ENCODE measurements at places on chromosomes 11 and 22.

DNA sequence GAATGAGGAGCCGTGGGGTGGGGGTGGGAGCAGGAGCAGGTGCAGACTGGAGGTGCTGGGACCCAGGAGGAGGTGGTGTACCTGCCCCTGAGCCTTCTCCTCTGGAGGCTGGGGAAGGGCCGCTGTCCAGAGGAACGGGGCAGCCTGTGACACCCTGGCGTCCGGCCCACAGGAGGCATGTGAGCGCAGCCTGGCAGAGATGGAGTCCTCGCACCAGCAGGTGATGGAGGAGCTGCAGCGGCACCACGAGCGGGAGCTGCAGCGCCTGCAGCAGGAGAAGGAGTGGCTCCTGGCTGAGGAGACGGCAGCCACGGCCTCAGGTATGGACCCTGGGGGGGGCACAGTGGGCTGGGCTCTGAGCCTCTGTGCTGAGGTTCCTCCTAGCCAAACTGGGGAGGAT, 42.2 kb upstream of the GCAT start:
- no peak for DNase-seq

DNA sequence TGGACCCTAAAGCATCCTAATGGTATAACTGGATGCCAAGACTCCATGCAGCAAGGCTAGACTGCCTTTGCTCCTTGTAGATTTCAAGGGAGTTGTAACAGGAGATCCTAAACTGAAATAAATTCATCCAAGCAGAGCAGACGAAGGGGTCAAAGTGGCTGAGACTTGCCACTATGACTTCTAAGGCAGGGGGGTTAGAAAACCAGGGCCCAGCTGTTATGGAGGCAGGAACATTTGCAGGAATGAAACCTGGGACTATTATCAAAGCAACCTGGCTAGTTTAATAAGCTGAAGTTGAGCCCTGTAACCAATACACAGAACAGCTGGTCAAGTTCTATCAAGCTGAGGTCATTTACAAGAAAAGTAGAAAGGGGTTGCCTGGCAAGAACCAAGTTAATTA, 122.2 kb upstream of the TRPC6 start:
- DNase-seq: no peak

GRCh38 chr11:126165311-126165720, 46.1 kb downstream of the RPUSD4 start:
- peak; percentile 97 for DNase-seq

GRCh38 chr22:44409211-44409973, 88.6 kb downstream of the RTL6 start:
- DNase-seq: no peak

DNA sequence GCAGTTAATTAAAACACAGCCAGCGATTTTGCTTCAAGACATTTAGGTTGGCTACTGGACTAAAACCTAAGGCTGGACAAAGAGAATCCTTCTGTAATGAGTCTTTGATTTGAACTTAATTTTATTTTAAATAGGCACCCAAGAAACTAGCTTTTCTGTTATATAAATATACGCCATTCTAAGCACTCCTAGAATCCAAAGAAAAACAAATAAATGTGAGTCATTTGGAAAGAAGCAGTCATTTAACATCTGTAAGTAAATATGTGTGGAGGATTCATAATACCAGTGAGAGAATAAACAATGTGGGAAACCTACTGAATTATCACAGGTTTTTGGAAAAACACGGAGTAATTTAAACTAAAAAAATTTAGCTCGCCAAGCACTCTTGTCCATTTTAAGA, 1.2 kb upstream of the TECTA start:
- DNase-seq: no peak

GRCh38 chr11:85826116-85826855, 15.3 kb upstream of the SYTL2 start:
- DNase-seq: peak; percentile 56

DNA sequence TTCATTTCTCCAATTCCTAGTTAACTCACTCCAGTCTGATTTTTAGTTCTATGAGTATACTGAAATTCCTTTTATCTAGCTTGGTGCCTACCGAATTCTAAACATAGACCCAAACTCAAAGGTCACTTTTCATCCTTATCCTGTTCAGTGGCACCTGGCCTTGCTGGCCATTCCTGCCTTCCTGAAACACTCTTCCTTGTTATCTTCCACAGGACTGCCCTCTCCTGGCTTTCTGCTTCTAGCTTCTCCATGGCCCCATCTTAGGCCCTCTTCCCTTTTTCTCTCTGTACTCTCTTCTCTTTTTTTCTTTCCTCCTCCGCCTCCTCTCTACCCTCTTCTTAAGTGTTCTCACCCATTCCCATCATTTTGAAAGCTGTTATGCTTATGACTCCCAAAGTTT, 87.3 kb downstream of the WNT11 start:
- DNase-seq: no peak

- DNase-seq: no peak
These were observed 4.2 kb upstream of the LIF start for GRCh38 chr22:30250661-30251267.

DNA sequence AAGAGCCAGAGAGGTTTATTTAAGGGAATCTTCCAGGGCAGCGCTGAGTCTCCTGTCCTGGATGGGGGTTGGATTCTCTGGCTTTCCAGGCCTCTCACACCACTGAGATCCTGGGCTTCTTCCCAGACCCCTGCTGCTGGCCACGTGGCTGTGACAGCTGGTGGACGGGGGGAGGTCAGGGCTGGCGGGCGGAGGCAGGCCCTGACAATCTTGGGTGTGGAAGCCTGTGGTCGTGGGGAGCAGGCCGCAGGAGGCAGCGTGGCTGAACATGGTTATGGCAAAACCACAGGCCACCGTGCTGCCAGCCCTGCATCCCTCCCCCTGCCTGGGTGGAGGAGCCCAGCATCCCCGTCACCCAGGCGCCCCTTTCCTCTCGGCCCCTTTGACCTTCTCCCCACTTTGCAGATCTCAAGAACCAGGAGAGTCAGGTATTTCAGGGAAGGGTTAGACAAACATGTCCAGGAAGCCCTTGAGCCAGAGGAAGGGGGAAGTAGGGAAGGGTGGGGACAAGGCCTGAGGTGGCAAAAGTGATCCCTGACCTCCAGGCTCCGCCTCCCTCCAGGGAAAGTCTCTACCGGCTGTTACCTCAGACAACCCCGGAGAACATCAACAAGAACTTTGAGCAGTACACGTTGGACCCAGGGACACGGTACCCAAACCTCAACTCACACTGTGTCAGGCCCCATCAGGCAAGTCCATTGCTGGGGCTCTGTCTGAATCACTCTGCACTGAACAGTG, 111.8 kb downstream of the MICAL2 start:
- DNase-seq: peak; percentile 79

DNA sequence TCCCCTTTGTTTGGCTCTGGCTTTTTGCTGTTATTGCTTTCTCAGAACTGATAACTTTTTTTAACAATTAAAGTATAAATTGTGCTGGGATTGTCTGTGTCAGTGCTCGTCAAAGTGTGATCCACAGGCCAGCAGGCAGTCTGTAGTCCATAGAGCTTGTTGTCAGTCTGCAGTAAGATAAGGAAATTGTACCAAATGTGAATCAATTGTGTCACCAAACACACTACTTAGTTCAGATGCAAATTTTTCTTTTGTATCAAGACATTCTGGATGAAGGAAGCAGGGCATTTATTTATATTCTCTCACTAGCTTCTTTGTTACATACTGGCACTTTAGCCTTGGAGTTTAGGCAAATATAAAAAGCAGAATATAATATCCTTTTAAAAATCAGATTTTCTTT, 121.0 kb downstream of the WNT11 start:
- no peak for DNase-seq

DNA sequence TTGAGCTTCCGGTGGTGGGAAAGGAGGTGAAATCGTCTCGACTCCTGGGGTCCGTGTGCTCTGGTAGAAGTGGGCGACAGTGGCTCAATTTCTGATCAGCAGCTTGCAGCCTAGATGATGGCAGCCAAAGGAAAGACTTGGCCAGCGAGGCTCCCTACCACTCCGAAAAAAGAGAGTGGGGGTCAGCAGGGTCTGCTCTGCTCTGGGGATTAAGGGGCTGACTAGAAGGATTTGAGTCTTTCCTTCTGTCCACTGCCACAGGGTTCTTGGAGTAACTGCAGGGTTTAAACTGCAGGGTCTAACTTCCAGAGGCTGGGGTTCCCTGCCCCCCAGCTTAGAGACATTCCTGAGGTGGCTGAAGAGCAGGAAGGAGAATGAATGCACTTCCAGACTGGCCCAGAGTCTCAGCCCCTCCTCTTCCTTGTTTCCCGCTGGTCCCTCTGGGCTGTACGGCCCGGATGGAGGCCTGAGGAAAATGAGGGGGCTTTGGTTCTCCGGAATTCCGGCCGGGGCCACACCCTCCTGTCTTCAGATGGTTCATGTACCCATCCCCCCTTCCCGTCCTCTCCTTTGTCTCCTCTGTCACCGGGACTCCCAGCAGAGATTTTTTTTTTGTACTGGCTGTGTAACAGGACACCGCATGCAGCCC, 907 bp downstream of the SERPINH1 start:
- peak; percentile 42 for DNase-seq

Measured in NCI-H82 (cell line).